ENCODE measurements at places on chromosomes 4 and X. TPM values are rescaled to one million over a fixed set of nuclear protein-coding genes. Genes with fewer than 3 reads are reported as not detected.

GRCh38 chr4:31086756-31087330, 366.7 kb downstream of the PCDH7 start:
- DNase-seq = no peak

GRCh38 chr4:110361921-110362320, 114.0 kb upstream of the ENPEP start:
- DNase-seq = no peak

- no peak for DNase-seq
Measured at GRCh38 chr4:16224264-16225166, 1.8 kb downstream of the TAPT1 start.

- no peak for DNase-seq
Measured at GRCh38 chrX:37652589-37653231, 32.9 kb upstream of the XK start.

Gene CXCL9
- total RNA-seq = 0.22 TPM

GRCh38 chrX:64265265-64265664, 34.9 kb upstream of the ASB12 start:
- DNase-seq = no peak

Gene SMR3B
- not detected for total RNA-seq

DNA sequence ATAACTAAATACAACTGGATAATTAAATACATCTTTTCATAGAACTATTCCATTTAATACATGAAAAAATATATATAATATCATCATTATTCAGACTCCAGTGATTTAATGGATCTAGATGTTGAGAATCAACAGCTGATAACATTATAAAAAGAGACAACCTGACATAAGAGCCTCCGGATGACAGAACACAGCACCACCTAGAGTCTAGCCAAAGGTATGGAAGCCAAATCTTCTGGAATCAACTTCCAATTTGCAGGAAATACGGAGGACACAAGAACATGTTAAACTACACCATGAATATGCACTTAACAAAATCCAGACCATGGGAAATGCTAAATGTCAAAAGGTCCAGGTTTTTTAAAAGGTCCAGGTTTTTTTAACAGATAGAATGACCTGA, 55.0 kb downstream of the LRBA start:
- DNase-seq = no peak

Gene FTSJ1
- 15.3 TPM for total RNA-seq

DNA sequence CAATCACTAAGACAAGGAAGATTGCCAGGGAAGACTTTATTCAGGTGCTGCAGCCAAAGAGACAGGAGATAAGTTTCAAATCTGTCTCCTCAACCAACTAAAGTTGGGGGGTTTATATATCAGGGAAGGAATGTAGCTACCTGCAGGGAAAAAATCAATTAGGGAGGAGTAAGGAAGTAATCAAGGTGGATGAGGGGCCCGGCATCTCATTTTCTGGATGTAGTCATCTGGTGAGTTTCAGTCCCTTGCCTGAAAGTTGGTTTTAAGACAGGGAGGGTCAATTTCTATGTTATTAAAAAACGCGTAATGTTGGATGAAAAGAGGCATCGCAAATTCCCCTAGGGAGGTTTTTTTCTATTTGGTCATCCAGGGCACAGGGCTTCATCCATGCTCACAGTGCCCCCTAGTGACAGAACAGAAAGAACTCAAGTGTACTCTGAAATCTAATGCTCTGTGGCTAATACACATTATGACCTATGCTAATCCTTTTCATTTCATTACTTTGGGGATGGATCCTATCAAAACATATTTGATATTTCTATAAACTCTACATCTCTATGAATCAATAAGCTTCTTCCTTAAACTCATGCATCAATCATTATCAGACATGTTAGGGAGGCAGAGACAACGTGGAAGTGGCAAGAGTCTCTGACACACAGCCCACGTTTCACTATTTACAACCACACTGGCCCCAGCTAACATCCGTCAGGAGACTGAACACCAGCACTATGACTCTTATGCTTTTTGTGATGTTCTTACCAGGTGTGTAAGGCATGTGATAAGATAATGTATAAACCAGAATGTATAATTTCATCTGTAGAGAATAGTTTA, 1577.0 kb upstream of the TENM3 start:
- no peak for DNase-seq

- no peak for DNase-seq
Measured at GRCh38 chr4:9942921-9943600, 78.2 kb downstream of the SLC2A9 start.

Gene PARM1
- total RNA-seq = 90.7 TPM

Gene C4orf51
- total RNA-seq = not detected

Gene EMCN
- total RNA-seq = 43.6 TPM

DNA sequence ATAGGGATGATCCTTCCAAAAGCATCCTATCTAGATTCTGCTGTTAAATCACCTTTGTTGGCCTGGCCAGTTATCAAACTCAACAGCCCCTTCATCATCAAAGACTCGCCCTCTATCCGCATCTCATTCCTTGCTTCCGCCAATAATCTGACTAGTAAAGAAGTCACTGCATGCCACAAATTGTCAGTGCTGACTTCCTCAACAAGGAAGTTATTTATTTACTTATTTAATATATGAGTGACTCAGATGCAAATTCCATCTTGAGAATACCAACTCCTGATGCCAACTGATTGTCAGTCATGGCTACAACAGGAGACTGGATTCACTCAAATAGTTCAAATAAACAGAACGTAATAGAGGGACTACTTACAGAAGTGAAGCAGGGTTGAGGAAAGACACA, 283.8 kb downstream of the TRIML1 start:
- DNase-seq = no peak

GRCh38 chr4:79014230-79014629, 75.0 kb upstream of the PAQR3 start:
- no peak for DNase-seq

Gene CD38
- total RNA-seq = 1.5 TPM

DNA sequence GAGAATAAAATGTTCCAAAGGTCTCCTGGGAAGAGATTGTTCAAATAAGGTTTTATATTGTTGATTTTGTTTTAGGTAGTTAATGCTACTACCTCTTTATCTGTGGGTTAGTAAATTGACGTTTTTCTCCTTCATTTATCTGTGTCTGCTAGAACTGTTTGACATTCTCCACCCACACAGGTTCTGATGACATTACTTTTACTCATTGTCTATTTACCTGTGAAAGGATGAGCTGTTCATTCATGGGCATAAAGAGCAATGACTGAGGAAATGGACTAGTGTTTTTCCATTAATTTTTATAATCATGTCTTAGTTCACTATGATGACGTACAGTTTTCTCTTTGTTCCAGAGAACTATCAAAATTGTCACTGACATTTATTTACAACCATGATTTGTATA, 75.6 kb downstream of the CPE start:
- DNase-seq = no peak

DNA sequence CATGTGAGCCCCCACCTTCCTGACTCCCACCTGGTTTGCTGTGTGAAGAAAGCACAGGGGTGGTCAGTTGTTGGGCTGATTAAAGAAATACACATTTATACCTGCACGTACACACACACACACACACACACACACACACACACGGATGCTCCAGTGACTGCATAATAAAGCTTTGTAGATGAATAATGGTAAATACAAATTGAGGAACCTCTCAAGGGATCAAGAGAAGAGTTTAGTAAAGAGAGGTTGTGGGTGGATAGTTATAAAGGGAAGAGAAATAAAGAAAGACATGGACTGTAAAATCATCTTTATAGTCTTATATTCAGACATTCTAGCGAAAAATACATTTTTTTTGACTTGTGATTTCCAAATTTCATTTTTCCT, 144.1 kb downstream of the MGST2 start:
- no peak for DNase-seq

- DNase-seq = no peak
Measured at GRCh38 chrX:77603635-77604336, 156.6 kb downstream of the FGF16 start.

Gene TMPRSS11F
- total RNA-seq = not detected

- DNase-seq = no peak
Measured at GRCh38 chr4:19239565-19239964, 1012.1 kb upstream of the SLIT2 start.

- DNase-seq = peak; percentile 90
Measured at GRCh38 chr4:153555730-153556434, 89.7 kb downstream of the TMEM131L start.

GRCh38 chr4:78880874-78881492, 58.3 kb downstream of the PAQR3 start:
- no peak for DNase-seq

- no peak for DNase-seq
Measured at GRCh38 chr4:24453951-24454350, 130.4 kb downstream of the DHX15 start.

Gene MAGEA2B
- total RNA-seq = not detected

- peak; percentile 16 for DNase-seq
Measured at GRCh38 chr4:139279760-139280620, at the start of gene MGARP. Gene MGARP, minus strand, starts transcription at chr4:139280225. Its CDS starts 67 bp downstream, at chr4:139280158.

GRCh38 chr4:169530048-169530447, 82.3 kb downstream of the NEK1 start:
- DNase-seq = no peak

GRCh38 chr4:181933471-181933870, 309.7 kb upstream of the TENM3 start:
- DNase-seq = no peak

DNA sequence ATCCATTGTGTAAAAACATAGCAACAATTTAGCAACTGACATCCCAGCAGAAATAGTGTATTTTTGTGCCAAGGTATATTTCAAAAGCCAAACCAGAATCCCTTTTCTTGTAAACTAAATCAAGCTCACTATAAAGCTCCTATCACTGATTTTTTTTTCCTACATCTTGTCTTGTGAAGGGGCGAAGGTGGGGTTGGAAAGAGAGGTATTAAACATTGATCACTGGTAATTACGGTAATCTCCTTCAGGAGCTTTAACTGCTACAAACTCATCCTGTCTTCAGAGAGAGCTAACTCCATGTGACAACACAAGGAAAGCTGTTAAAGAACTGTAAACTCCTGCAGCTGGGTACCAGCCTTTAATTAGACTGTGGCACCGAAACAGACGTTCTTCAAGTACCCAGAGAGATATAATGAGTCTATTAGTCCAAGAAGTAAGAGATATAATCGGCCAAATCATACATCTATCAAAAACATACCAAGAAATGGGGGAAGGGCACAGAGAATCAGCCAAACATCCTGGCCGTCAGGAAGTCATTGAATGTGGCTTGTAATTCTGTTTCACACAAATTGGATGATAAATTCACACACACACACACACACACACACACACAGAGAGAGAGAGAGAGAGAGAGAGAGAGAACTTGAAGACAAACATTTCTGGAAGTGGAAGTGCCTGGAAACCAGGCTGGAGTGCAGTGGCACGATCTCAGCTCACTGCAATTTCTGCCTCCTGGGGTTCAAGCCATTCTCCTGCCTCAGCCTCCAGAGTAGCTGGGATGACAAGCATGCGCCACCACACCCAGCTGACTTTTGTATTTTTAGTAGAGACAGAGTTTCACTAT, 111.9 kb upstream of the PPARGC1A start:
- DNase-seq = no peak

Gene TBC1D19
- 8.6 TPM for total RNA-seq

GRCh38 chrX:10571260-10571659, 49.1 kb downstream of the MID1 start:
- DNase-seq = no peak

DNA sequence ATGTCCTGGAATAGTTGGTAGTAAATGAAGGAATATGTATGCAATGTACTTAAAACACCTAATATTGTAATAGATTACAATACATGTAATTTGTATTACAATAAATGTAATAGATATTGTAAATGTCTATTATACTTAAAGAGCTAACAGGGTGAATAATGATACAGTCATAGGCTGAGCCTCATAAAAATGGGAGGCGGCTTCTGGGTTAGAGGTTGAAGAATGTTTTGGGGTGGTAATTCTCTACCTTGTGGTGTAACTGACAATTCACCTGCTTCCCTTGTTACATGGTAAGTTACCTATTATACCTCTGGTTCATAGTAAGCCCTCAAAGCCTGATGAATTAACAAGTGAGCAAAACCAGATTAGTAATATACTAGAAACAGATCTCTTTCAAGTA, 26.0 kb downstream of the ATP8A1 start:
- DNase-seq = no peak

GRCh38 chrX:48784726-48785125, 1.7 kb upstream of the GATA1 start:
- no peak for DNase-seq

- DNase-seq = no peak
Measured at GRCh38 chr4:137376312-137376711, 156.0 kb downstream of the PCDH18 start.

GRCh38 chrX:5656544-5656943, 572.1 kb downstream of the NLGN4X start:
- DNase-seq = no peak

Gene LPAR4
- 0.36 TPM for total RNA-seq

DNA sequence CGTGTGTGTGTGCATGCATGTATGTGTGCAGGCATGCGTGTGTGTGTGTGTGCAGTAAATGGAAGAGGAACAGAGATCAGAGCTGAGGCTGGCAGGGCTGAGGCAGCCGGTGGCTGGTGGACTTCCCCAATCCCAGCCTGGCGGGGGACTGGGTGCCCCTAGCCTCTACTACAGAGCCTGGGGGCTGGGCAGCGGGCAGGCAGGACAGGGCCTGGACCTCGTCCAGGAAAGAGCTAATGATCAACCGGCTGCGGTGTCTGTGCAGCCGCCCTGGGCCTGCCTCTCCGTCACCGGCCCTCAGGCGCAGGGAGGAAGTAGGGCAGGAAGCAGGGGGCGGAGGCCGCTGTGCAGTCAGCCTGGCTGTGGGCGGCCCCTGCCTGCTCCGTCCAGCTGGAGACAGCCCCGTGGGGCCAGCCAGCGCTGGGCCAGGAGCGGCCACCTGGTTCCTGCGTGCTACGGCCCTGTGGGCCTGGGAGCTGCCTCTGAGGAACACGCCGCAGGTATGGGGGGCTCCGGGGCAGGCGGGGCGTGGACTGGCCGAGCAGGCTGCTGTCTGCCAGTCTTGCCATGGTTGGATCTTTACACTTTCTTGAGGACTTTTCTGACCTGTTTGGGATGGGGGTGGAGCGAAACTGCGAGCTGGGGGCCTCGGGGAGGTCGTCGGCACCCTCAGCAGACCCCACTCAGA, at the start of gene SH3TC1:
Gene SH3TC1, plus strand, starts transcription at position 385 of the 688 bp plus-strand sequence. CDS start 5,905 bp downstream, outside the sequence.
- peak; percentile 89 for DNase-seq

DNA sequence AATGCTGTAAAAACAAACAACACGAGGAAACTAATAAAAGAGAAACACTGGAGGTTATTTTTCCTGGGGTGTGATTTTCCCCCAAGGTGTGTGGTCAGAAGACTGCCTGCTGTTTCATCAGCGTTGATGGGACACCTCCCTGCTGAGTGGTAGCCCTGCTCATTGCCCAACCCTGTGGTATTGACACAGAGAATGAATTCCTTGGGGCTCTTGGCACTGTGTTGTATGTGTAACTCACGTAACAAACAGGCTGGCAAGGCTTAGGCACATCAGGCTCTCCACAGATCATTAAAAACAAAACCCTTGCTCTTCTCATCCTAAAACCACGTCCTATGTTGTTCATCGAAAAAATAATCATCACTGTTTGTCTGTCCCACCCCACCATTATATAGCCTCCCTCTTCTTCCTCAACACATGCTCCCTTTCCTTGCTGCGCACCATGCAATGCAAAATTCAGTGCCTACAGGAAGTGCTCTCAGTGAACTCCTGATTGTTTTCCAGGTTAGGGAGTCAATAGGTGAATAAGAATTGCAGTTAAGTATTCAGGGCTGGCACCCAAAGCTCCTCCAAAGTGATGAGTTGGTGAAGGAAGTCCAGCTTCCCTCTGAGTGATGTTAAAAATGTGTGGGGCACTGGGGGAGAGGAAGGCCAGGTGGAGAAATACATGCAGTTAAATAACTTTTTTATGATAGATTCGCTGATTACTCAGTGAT, 11.4 kb upstream of the PUDP start:
- DNase-seq = no peak

- no peak for DNase-seq
Measured at GRCh38 chr4:140302151-140302859, 71.1 kb upstream of the SCOC start.

Gene F11
- 0.30 TPM for total RNA-seq

All from left ventricle myocardium inferior (tissue), 1 donor.